ENCODE measurements at places on chromosomes 4 and X.

- DNase-seq, result peak; percentile 51
Measured at GRCh38 chrX:52923781-52924241, 26.7 kb downstream of the FAM156B start.

GRCh38 chr4:80608281-80608980 lies 272.9 kb downstream of the CFAP299 start:
- DNase-seq, result no peak

DNA sequence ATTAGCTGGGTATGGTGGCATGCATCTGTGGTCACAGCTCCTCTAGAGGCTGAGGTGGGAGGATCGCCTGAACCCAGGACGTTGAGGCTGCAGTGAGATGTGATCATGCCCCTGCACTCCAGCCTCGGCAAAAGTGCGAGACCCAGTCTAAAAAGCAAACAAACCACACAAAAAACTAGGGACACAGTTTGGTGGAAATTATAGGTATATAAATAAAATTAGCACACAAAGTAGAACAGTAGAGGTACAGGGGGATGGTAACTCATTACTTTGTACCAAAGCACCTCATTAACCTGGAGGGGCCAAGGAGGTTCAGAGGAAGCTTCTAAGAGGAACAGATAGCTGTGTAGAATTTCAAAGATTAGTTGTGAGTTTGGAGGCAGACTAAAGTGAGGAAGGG lies 5.1 kb downstream of the VBP1 start:
- DNase-seq, result no peak

DNA sequence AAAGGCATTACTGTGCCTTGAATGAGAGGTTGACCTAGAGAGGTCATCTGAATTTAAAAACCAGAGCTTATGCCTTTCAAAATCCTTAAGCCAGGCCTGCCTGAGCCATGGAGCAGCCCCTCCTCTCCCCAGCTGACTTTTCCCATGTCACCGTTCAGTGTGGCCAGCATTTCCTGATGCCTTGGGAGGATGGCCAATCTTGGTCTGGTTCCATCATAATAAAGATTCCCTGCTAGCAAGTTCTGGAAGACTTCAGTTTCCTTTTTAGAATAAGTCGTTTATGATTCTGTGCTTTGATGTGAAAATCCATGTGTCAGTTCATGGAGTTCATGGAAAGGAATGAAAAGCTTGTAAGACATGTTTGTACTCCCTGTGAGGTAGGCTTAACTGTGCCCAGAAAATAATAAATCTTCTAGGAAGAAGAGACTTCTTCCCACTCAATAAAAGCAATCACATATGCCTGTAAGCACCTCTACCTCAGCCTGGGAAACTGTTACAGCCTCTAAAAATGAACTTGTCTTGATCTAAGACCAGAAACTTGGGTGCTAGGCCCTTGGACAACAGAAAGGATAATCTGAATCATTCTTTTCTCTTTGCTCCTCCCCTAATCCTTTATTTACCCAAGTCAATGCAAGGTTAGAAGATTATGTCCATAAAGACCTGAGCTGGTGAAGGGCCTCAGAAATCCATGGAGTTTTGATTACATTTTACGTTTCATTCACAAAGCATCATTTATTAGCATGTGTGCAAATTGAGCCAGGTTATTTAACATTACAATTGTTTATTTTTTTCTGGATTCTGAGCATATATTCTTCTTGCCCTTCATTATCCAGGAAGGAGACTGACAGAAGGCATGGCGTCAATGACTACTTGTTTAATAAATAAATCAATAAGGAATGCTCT lies 84.0 kb upstream of the TBC1D9 start:
- no peak for DNase-seq

GRCh38 chr4:89001647-89002445 lies 55.1 kb downstream of the FAM13A start:
- no peak for DNase-seq

DNA sequence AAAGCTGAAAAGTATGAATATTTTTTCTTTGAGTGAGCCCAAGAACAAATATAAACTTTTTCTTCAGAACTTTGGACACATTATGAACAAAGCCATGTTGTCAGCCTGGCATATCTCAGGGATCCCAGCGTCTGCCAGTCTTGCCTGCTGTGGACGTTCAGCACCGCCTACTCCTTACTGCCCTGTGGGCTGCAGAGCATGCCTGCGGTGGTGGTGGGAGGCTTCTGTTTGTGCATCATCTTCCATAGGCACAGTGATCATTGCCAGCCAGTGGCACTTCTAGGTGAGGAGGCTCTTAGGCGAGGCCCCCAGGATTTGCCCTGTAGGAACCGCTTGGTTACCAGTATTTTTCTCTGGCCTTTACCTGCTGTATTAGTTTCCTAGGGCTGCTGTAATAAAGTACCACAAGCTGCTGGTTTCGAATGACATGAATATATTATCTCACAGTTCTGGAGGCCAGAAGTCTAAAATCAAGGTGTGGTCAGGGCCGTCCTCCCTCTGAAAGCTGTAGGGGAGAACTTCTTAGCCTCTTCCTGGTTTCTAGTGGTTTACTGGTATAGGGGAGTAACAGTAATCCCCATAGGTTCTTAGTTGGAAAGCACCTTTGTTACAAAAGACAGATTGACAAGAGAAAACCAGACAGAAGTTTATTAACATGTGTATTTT lies 15.4 kb downstream of the ANXA3 start:
- DNase-seq, result peak; percentile 10

- no peak for DNase-seq
Measured at GRCh38 chr4:738781-739280, 33.2 kb downstream of the PCGF3 start.

GRCh38 chr4:212438-213188 lies 88.3 kb downstream of the ZNF718 start:
- no peak for DNase-seq

- DNase-seq, result no peak
Measured at GRCh38 chr4:8405516-8405875, 35.0 kb downstream of the ACOX3 start.

GRCh38 chr4:83362492-83363329 lies 28.1 kb upstream of the HPSE start:
- DNase-seq, result no peak

DNA sequence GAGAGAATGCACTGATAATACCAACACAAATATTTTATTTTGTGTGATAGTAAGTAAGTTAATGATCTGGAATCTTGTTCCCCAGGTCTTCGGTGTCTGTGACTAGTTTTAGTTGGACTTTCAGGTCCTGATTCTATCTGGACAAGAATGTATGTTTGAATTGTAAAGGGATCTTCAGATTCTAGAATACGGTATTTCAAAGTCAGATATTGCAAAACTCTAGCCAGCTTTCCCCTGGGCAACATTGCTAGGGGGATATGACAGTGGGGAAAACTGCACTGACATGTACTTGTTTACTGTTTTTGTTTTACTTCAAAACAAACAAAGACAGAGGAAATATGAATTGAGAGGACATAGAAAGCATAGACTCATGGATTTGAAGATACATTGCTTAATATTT lies 489.0 kb downstream of the FAM133A start:
- no peak for DNase-seq

GRCh38 chr4:82777857-82778525 lies 20.6 kb downstream of the SCD5 start:
- DNase-seq, result no peak

DNA sequence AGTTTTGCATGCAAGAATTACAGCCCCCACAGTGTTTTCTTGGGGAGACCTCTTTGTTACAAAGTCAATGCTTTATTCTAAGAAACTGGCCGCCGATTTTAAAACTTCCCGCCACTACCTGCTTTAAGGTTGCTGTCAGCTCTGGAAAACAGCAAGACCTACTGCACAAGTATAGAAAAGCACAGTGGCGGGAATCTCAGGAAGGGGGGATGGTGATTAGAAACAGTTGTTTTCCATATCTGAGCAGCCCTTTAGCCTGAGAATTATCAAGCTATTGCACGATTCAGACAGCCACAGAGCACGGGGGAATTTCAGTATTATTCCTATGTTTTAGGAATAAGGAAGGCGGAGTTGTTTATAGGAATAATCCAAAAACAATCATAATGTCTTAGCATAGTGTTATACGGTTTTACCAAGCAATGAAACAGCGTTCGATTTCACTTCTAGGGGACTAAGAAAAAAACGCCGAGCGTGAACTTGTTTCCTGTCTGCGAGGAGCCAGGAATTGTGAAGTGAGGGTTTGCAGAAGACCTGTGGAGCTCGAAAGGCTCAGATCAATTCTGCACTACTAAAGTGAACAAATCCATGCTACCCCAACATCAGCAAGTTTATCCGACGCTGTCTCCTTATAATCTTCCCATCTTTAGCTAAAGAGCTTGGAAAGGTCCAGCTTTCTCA lies 81.3 kb downstream of the HMGN5 start:
- no peak for DNase-seq

- no peak for DNase-seq
Measured at GRCh38 chr4:15556511-15557092, 86.9 kb downstream of the CC2D2A start.

DNA sequence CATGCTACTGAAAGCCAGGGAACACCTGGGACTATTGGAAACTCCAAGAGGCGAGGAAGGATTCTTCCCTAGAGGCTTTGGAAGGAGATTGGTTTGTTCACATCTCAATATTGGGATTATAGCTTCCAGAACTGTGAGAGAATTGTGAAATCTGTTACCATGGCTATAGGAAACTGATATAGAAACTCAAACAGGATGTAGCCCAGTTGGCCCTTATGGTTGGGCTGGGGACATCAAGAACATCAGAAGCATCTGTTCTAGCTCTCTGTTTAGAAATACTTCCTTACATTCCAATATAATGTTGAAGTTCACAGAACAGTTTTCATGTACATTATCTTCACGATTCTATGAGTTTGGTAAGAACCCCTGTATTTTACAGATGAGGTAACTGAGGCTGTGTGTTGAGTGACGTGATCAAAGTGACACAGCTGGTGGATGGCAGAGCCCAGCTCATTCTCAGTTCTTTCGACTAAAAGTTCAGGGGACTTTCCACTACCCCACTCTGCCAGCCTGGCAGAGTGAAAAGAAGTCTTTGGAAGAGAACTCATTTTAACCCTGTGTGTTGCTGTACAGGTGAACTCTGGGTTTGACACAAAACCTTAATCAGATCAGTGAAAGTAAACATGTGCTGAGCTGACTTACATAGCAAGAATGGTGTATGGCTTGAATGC lies 183.0 kb downstream of the GBA3 start:
- no peak for DNase-seq

GRCh38 chrX:112808007-112808406 lies 32.6 kb downstream of the AMOT start:
- no peak for DNase-seq

DNA sequence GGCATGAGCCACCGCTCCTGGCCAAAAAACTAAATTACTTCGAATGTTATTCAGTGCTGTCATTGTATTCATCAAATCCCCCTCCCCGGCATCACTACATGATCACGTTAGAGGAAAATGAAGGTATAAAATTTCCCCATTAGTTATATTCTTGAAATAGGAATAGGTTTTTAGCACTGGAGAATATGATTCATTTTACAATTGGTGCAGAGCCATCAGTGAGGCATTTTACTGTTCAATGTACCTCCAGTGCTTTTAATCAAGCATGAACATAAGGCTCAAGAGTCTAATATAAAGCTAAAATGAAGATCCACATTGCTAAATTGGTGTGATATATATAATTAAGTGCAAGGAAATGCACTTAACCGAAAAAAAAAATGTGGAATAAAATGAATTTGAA lies 18.3 kb downstream of the KLF3 start:
- DNase-seq, result no peak

DNA sequence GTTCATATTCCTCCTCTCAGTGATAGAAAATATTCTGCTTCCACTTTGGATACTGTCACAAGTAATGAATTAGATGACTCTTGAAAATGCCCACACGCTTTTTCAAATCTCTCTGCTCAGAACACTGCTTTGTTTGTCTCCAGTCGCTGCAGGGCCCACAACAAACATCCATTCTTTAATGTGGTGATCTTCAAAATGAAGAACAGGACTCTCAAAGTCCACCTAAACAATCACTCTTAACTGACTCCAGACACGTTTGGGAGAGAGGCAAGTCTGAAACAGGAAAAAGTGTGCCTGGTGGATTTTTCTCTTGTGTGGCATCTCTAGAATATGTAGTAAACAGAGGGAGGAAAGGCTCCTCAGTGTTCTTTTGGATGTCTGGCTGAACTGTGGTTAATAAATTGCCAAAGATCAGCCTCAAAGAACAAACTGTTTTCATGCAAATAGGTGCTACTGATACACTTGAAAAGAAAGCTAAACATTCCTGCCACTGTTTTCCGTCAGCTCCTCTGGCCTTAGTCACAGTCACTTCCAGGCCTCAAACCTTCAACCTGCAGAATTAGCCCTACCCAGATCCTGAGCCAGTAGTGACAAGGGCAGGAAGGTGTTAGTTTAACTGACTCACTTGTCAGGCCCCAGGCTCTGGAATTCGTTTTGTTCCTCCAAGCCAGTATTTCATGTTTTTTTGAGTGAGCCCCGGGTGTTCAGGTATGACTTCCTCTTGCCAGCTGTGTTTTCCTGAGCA lies 259.6 kb upstream of the GPC4 start:
- DNase-seq, result no peak

- DNase-seq, result no peak
Measured at GRCh38 chrX:317424-318067, 1.1 kb downstream of the GTPBP6 start.

All from GM12864 (cell line).